ENCODE measurements at places on chromosomes 1 and 21. TPM values are rescaled to one million over a fixed set of nuclear protein-coding genes. Genes with fewer than 3 reads are reported as not detected.

DNA sequence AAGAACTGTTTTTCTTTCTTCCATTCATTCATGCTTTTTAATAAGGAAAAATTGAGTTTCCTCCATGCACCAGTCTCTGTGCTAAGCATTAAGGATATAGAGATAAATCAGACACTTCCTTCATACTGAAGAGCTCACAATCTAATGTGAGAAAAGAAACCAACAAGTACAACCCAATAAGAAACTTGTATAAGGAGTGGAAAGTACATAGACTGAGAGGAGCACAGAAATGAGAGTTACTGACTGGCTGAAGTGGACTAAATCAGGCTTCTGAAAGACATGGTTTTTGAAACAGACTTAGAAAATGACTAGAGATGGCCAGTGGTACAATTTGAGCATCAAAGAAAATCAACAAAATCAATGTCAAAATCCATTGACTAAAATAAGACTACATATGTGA lies 524.4 kb downstream of the PLPP3 start:
- DNase-seq, result no peak
- H3K36me3 ChIP-seq, result no peaks in the 10 kb centered on the region
- no peaks in the 10 kb centered on the region for H3K27me3 ChIP-seq
- no peak overlapping the region for H3K27ac ChIP-seq
- H3K4me3 ChIP-seq, result no peak overlapping the region
- peaks cover 21% of the 10 kb centered on the region for H3K4me1 ChIP-seq

DNA sequence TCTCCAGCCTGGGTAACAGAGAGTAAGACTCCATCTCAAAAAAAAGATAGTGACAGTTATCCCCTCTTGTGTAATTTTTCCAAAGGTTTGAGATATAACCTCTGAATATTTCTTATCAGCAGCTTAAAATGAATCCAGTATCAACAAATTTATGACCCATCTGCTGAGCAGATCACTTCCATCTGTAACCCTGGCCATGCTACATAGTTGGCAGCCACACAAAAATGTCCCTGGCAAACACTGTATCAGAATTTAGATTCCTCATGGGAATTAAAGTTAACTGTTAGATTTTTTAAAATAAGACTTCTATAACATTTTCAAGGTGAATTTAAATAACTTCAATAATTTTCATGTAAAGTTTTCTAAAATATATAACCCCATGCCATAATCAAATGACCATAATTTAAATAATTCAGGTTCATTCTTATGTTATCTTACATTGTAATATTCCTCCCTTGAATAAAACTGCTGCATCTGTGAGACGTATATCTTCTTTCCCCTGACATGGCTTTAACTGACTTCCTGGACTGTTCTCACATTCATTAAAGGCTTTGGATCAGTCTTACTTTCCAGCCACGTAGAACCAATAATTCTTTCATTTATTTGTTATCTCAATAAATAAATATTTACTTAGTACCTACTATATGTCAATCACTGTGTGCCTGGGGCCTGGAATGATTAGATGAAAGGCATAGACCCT lies 5.3 kb upstream of the PRPF38B start:
- peak; percentile 39 for DNase-seq
- H3K4me3 ChIP-seq, result no peak overlapping the region
- H3K4me1 ChIP-seq, result no peaks in the 10 kb centered on the region

KRTAP13-2 gene
- total RNA-seq, result not detected

- H3K4me3 ChIP-seq, result no peak overlapping the region
- H3K4me1 ChIP-seq, result no peaks in the 10 kb centered on the region
- H3K27ac ChIP-seq, result no peak overlapping the region
- no peaks in the 10 kb centered on the region for H3K36me3 ChIP-seq
- peaks cover 3% of the 10 kb centered on the region for H3K27me3 ChIP-seq
These were observed 6.3 kb downstream of the CELF3 start for GRCh38 chr1:151710187-151710840.

POU2F1 gene
- total RNA-seq, result 34.4 TPM

DNA sequence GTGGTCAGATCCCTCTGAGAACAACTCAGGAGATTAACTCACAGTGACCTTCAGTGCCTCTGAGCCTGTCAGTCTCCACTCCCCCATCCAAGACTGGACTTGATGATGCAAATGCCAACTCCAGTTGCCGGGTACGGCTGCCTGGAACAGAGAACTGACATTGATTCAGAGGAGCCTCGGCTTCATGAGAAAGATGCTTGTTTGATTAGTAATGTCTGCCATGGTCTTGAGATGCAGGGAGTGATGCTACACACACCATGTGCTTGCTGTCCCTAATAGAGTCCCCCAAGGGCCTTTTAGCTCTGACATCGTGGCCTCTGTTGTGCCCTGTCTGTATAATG lies 51.8 kb upstream of the LRP8 start:
- DNase-seq, result no peak
- no peak overlapping the region for H3K27ac ChIP-seq
- no peaks in the 10 kb centered on the region for H3K27me3 ChIP-seq
- no peak overlapping the region for H3K4me3 ChIP-seq
- no peaks in the 10 kb centered on the region for H3K36me3 ChIP-seq
- peaks cover 13% of the 10 kb centered on the region for H3K4me1 ChIP-seq

LDLRAD2 gene
- 0.43 TPM for total RNA-seq

DNA sequence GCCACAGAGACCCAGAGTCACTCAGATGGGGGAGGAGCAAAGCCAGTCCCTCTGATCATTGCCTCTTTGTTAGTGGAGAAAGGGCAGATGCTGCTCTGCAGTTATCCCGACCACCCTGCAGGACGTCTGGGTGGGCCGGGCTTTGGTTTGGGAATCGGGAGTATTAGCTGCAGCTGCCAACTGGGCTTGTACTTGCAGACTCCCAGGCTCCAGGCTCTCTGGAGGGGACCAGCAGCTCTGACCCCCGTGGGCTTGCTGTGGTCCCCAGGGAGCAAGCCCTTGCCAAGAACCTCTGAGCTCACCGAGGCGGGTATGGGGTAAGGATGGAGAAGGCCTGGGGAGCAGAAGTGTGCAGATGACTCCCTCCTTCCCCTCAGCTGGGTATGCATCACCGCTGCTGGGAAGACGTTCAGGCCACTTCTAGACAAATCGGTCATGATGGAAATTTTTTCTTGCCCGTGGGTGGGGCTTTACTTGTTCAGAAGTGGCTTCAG lies 21.6 kb downstream of the MAPKAPK2 start:
- H3K27ac ChIP-seq, result peak overlapping the region; percentile 61
- peaks cover 41% of the 10 kb centered on the region for H3K4me1 ChIP-seq
- H3K4me3 ChIP-seq, result no peak overlapping the region

DNA sequence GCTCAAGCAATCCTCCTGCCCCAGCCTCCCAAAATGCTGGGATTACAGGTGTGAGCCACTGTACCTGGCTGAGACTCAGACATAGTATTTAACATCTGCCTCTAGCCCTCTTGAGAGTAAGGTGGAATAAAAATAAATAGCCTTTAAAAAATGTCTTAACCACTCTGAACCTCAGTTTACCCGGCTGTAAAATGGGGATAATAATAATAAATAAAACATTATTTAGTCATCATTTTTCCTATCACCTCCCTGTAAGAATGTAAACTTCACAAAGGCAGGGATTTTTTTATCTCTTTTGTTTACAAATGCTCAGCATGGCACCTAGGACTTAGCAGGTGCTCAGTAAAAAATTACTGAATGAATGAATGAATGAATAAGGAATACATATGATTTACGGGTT lies 17.2 kb downstream of the EPHB2 start:
- H3K36me3 ChIP-seq, result no peaks in the 10 kb centered on the region
- H3K4me3 ChIP-seq, result no peak overlapping the region
- H3K27ac ChIP-seq, result no peak overlapping the region
- no peaks in the 10 kb centered on the region for H3K27me3 ChIP-seq
- no peaks in the 10 kb centered on the region for H3K4me1 ChIP-seq

- H3K27ac ChIP-seq, result no peak overlapping the region
- H3K27me3 ChIP-seq, result no peaks in the 10 kb centered on the region
- DNase-seq, result peak; percentile 64
- H3K4me3 ChIP-seq, result no peak overlapping the region
- no peaks in the 10 kb centered on the region for H3K36me3 ChIP-seq
- peaks cover 19% of the 10 kb centered on the region for H3K4me1 ChIP-seq
These were observed 139.7 kb downstream of the ROR1 start for GRCh38 chr1:63913533-63913932.

OR10T2 gene
- not detected for total RNA-seq

DNA sequence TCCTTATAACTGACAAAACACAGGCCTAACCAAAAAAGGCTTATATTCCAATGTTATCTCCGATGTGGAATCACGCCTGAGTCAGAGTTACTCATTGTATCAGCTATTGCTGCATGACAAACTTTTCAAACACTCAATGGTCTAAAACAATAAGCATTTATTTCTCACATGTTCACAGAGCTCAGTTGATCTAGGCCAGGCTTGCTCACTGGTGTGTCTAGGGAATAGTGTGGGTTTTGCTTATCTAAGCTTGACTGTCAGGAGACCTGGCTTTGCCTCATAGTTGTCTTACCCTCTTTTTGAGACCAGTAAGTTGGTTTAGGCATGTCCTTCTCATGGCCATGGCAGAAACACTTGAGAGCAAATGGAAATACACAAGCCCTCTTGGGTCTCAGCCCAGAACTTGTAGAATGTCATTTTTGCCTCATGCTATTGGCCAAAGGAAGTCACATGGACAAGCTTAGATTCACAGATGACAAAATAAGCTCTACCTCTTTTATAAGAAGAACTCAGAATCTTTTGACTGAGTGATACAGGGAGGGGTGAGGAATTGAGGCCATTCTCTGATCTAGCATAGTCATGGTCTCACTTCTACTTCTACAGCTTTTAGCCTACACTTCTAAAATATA lies 130.8 kb downstream of the HMCN1 start:
- no peaks in the 10 kb centered on the region for H3K4me1 ChIP-seq
- H3K36me3 ChIP-seq, result no peaks in the 10 kb centered on the region
- H3K4me3 ChIP-seq, result no peak overlapping the region
- H3K27ac ChIP-seq, result no peak overlapping the region

DNA sequence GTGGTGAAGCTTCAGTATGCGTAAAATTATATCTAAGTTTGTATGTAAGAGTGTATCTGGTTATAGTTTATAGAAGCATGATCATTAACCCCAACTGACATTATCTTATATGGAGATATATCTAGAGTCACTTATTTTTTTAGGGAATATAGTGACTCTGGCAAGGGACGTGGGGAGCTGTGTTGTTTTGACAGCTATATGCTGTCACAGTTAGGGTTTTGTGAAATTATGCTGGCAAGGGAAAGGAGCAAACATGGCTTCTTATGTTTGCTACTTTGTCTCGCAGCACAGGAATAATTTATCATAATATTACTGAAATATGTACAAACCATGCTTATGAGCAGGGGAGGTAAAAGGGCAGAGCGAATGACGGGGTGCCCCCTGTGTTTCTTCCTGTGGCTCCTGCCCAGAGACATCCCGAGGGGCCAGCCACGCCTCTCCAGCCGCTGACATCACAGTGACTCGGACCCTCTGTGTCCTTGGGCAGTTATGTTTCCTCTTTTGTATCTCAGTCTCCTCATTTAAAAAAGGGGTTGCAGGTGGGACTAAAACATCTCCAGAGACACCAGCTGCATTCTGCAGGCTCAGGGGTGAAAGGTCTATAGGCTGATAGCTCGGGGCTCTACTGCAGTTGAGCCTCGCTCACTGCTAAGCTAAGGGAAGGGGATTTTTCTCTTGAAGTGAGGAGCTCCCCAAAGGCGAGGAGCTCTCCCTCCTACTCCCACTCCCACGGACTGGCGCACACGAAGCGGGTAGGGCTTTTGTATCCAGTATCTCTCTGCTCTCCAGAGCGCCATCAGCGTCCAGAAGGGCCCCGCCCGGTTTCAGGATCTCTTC lies 14.9 kb downstream of the A3GALT2 start:
- no peak overlapping the region for H3K27ac ChIP-seq
- H3K4me3 ChIP-seq, result no peak overlapping the region
- peaks cover 6% of the 10 kb centered on the region for H3K4me1 ChIP-seq
- DNase-seq, result peak; percentile 38
- H3K27me3 ChIP-seq, result no peaks in the 10 kb centered on the region
- H3K36me3 ChIP-seq, result no peaks in the 10 kb centered on the region

GRCh38 chr1:197606168-197606845 lies 169.0 kb downstream of the DENND1B start:
- peak; percentile 11 for DNase-seq
- no peaks in the 10 kb centered on the region for H3K4me1 ChIP-seq
- no peaks in the 10 kb centered on the region for H3K27me3 ChIP-seq
- H3K36me3 ChIP-seq, result no peaks in the 10 kb centered on the region
- H3K27ac ChIP-seq, result no peak overlapping the region
- no peak overlapping the region for H3K4me3 ChIP-seq

DNA sequence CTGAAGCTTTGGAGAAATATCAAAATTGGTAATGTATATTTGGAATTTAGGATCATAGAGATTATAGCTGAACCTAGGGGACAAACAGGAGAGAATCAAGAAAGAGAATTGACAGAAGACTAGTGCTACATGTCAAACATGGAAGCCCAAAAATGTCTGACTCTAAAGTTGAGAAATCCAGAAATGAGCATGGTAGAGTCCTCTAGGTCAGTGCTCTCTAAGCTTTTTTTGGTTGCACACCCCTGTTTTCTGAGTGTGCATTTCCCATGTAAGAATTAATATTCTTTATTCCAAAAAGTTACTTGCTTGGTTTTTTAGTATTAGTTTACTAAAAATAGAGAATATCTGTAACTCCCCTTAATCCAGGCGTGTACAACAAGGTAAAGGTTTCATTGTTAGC lies 25.6 kb downstream of the NFYC start:
- H3K36me3 ChIP-seq, result no peaks in the 10 kb centered on the region
- DNase-seq, result no peak
- H3K4me3 ChIP-seq, result no peak overlapping the region
- H3K4me1 ChIP-seq, result peaks cover 7% of the 10 kb centered on the region
- no peaks in the 10 kb centered on the region for H3K27me3 ChIP-seq

GRCh38 chr1:235883261-235883927 lies 16.7 kb upstream of the LYST start:
- no peaks in the 10 kb centered on the region for H3K27me3 ChIP-seq
- H3K4me3 ChIP-seq, result no peak overlapping the region
- peaks cover 8% of the 10 kb centered on the region for H3K4me1 ChIP-seq
- H3K36me3 ChIP-seq, result no peaks in the 10 kb centered on the region

ASPM gene
- 7.3 TPM for total RNA-seq

DNA sequence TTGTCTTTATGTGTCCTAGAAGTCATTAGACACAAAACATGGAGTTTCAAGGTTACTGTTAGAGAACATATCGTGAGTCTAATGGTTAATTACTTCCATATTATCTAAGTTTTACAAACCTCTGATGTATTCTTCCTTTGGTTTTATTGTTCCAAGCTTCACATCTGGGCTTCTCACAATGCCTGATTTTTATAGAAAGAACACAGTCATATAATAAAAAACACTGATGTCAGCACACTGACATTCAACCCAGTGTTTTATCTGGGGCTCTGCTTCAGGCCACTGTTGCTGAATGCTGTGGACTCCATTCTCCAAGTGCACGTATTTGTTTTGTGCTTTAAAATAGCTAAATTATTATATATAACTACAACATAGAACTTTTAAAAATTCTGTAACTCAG lies 232.9 kb downstream of the SMYD3 start:
- H3K4me1 ChIP-seq, result no peaks in the 10 kb centered on the region
- no peak for DNase-seq
- no peaks in the 10 kb centered on the region for H3K27me3 ChIP-seq
- no peak overlapping the region for H3K27ac ChIP-seq
- no peak overlapping the region for H3K4me3 ChIP-seq

- H3K4me1 ChIP-seq, result no peaks in the 10 kb centered on the region
- DNase-seq, result no peak
- no peak overlapping the region for H3K27ac ChIP-seq
- no peak overlapping the region for H3K4me3 ChIP-seq
- H3K27me3 ChIP-seq, result no peaks in the 10 kb centered on the region
- peaks cover 32% of the 10 kb centered on the region for H3K36me3 ChIP-seq
These were observed 44.3 kb downstream of the TPR start for GRCh38 chr1:186330758-186331157.

NBL1 gene
- 107 TPM for total RNA-seq
